ENCODE measurements at places on chromosomes 2 and 18.

GRCh38 chr2:60554074-60554645, 706 bp upstream of the BCL11A start:
- DNase-seq, result peak; percentile 57

DNA sequence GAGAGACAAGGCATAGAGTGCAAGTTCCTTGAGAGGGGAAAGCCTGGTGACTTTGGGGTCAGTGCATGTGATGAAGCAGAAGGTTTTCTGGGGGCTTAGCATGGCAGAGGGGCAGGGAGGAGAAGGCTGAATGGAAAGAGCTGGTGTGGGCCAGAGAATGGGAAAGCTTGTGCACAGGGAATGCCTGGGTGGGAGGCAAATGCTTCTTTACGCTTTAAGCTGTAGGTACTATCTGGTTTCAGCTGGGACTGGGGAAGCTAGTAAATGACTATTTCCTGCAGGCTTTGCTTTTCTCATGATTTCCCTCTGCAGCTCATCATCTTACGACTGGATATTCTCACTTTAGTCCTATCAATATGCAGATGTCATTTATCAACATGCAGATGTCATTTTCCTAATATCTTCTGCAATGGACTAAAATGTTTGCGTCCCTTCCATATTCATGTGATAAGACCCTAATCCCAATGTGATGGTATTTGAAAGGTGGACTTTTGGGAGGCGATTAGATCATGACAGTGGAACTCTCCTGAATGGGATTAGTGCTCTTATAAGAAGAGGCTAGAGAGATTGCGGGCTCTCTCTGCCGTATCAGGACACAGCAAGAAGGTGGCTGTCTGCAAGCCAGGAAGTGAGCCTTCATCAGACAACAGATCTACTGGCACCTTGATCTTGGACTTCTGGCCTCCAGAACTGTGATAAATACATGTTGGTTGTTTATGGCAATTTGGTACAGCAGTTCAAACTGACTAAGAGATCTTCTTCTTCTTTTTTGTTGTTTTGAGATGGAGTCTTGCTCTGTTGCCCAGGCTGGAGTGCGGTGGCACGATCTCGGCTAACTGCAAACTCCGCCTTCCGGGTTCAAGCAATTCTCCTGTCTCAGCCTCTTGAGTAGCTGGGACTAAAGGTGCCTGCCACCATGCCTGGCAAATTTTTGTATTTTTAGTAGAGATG, 50.1 kb downstream of the MYCN start:
- no peak for DNase-seq

- DNase-seq, result no peak
Observed at GRCh38 chr2:137981112-137981656, 16.9 kb downstream of the HNMT start.

DNA sequence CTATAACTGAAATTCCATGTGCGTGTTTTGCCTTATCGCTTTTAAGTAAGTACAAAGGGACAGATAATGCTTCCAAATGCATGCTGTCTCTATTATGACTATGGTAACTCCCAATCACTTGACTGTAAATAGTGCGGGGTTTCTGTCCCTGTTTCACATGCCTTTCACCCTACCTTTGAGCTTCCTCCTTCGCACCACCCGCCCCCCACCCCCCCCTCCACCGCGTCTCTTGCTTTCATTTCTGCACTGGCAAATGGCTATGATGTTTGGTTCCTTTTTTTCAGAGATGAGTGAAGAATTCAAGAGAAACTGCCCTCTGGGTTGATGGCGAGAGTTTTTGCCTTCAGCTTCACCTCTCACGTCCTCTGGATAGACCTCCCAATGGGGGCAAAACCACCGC, 25.0 kb upstream of the SPP2 start:
- DNase-seq, result no peak

DNA sequence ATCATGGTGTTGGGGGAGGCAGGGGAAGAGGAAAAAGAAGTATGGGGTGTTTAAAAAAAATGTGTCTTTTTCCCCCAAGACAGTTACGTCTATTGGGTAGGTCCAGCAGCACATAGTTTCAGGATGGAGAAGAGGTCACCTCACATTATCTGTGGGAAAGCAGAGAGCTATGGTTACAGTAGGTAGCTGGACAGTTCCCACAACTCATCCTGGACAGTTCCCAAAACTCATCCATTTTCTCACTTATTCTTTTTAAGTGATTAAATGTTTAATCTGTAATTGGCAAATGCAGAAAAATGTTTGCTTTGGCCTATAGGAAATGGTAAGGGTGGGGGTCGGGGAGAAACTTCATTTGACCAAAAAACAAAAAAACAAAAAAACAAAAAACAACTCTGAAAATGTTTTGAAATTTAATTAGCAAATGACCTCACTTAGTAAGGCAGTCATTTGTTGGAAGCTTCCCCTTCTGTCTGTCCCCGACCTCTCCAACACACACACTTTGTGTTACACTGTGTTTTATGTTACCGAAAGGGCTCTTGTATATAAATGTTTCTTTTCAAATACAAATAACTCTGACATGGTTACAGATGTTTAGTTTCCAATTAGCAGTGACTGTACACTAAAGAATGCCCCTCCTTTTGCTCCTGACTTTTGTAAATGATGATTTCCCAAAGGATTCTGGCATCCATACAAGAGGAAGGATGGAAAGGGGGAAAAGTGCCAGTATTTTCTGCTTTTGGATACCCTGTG, 173.3 kb upstream of the ZFP36L2 start:
- DNase-seq, result no peak

DNA sequence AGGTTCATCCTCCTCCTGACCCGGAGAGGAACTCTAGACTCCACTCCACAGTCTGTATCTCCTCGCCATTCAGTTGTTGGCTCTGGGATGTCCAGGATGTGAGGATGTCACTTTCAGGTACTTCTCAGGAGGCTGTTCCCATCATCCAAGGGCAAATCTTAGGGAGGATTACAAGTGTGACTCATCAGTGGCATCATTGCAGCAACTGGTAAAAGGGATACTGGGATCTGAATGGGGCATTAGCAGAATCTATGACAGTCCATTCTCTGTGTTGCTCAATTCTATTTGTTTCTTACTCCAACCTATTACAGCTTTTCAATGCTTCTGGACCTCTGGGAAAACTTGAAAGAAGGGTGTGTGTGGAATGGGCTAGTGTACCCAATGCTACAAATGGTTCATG, 81.5 kb upstream of the FN1 start:
- no peak for DNase-seq

DNA sequence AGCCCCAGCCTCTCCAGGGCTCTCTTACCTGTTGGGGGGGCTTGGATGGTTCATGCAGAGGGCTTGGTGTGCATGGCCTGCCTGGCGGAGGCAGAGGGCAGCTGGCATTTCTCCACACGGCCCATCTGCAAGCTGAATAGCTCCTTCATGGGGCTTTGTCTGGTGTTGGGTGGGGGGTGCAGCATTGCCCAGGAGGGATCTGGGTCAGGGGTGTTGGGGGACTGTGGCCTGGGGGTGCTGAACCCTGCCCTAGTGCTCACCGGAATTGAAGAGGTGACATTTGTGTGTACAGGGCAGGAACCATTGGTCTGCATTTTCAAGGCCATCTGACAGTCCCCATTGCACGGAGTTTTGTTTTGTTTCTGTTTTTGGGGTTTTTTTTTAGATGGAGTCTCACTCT, 58.8 kb upstream of the HAAO start:
- no peak for DNase-seq

GRCh38 chr2:45040786-45041185, 31.5 kb upstream of the SIX2 start:
- DNase-seq, result no peak

- DNase-seq, result no peak
Observed at GRCh38 chr2:223855426-223855825, 18.0 kb upstream of the AP1S3 start.

DNA sequence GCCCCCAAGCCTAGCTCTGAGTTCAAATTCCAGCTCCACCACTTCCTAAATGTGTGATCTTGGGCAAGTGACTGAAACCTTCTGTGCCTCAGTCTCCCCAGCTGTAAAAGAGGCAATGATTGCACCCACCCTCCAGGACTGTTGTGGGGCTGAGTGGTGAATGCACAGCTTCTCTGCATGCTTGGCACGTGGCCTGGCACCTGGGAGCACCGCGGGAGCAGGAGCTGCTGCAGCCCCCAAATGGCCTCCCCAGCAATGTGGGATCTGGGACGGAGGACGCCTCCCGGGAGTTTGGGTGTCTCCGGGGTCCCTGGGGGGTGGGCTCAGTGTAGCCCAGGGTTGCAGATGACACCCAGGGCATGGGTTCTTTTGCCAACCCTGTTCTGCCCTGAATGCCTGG, 1.6 kb downstream of the KLHL30 start:
- no peak for DNase-seq
